HuH-7.5 (cell line): ENCODE measurements at places on chromosomes 16 and 17.
A peak's percentile ranks its signal among the peaks of the same experiment; 100 is the strongest.

DNA sequence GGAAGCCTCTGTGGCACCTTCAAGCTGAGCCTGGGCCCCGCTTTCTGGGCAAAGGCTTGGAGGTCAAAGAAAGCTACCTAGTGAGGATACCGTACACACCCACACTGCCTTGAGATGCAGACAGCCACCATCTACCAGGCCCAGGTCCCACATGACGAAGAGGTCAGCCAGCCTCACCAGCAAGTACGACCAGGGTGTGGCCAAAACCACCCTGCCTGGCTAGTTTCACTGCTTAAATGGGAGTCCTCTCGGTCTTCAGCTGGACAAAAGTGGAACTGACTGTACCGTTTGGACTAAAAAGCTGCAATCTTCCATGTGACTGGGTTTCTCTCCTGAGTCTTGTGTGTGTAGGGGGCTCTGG is 21.6 kb downstream of the VASN start:
- no peak for DNase-seq

- no peak for DNase-seq
Measured at GRCh38 chr16:79672524-79672923, 72.0 kb upstream of the MAF start.

DNA sequence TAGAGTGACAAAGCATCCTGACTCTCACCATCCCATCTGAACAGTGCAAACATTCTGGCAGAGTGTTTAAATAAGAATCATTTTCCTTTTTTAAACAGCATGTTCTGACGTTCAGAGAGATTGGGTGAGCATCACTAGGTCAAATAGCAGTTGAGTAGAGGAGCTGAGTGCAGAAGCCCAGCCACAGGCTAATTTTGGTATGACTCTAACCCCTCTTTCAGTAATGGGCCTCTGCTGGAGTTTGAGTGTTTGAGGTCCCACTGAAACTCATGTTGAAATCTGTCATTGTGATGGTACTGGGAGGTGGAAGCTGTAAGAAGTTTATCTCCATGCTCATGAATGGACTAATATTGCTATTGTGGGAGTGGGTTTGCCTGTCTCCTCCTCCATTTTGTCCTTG is 194.4 kb downstream of the SALL1 start:
- DNase-seq: no peak

DNA sequence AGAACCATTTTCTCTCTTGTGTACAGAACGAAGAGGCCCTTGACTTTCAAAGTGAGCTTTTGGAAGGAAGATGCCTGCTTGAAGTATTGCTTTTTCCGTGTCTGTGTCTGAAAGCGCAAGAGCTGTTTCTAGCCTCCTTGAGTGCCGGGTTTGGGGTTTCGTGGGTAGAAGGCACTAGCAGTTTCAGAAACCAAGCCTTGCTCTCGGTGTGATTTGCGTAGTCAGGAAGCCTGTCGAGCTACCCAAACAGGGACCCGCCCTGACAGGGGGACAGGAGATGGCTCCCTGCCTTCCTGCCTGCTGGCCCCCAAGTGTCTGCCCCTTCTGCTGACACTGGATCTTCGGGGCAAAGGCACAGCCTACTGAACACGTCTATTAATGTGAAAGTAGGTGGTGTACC is 322.0 kb downstream of the MAF start:
- no peak for DNase-seq

GRCh38 chr16:2769675-2770056 is 7.4 kb downstream of the ELOB start:
- DNase-seq: no peak

DNA sequence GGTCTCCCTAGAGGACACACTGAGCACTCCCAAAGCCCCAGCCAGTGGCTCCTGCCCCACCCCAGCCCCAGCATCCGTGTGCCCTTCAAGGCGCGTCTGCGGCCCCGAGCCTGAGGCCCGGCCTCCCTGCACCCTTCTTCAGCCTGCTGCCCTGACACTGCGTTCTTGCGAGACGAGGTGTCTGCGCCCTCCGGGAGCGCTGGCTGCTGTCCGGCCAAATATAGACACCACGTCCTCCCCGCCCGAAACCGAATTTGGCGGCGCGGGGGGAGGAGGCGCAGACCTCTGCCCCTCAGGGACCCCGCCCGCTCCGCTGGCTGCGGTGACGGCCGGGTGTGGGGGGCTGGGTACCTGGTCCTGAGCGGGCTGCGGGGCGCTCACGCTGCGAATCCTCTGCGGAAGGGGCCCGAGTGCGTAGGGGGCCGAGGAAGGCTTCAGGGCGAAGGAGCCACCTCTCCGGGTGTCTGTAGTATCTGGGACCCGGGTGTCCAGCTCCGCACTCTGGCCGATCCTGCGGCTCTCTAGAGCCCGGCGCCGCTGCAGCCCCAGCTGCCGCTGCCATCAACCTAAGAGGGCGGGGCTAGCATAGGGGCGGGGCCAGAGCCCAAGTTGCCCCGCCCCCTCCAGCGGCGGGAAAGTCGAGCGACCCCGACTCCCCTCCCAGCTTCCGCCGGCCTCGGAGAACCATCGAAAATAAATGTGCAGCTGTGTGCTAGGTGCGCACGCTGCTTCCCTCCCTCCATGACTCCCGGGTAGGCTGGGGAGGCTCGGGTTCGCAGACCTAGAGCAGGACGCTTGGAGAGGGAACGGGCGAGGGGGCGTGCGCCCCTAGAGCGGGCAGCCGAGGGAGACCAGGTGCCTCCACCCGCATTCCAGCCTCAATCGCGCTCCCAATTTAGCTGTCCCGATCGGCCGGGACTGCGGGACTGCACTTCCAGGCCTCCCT is at the start of gene CORO6:
Gene CORO6, minus strand, starts transcription at position 576 of the 946 bp plus-strand sequence. CDS start 1,491 bp downstream, outside the sequence.
- DNase-seq: peak; percentile 78

DNA sequence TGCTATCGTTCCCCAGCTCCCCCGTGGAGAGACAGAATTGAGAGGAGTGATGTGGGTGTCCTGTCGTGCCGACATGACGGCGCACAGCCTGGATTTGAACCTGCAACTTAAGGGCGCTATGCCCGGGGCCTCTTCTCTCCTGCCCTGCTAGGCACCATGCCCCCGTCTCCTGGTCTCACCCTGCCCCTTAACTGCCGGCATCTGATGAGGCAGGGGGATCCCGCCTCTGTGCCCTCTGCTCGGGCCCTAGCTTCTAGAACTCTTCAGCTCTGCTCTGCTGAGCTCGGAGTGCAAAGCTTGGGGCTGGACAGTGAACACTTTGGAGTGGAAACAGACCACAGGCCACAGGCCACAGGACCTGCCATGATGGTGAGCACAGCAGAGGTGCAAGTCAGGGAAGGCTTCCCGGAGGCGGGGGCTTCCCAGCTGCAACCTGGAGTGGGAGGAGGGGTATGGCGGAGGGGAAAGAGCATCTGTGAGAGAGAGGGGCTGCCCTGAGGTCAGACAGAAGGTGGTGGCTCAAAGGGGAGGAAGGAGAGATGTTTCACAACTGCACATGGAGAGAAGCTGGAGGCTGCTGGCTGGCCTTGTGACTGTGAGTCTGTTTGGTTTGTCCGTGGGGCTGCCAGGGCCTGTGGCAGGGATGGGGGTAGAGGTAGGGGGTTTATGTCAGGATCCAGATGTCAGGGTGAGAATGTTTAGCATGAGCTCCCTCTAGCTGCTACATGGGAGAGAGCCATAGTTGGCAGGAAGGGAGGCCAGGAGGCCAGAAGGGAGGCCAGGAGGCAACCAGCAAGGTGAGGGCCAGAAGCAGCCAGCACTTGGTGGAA is 107.8 kb downstream of the CRLF3 start:
- DNase-seq: no peak

- DNase-seq: peak; percentile 80
Measured at GRCh38 chr17:28896884-28897768, at the start of gene FLOT2. TSS of gene FLOT2 (minus strand) at chr17:28897733. CDS start at chr17:28897574, 159 bp downstream.

DNA sequence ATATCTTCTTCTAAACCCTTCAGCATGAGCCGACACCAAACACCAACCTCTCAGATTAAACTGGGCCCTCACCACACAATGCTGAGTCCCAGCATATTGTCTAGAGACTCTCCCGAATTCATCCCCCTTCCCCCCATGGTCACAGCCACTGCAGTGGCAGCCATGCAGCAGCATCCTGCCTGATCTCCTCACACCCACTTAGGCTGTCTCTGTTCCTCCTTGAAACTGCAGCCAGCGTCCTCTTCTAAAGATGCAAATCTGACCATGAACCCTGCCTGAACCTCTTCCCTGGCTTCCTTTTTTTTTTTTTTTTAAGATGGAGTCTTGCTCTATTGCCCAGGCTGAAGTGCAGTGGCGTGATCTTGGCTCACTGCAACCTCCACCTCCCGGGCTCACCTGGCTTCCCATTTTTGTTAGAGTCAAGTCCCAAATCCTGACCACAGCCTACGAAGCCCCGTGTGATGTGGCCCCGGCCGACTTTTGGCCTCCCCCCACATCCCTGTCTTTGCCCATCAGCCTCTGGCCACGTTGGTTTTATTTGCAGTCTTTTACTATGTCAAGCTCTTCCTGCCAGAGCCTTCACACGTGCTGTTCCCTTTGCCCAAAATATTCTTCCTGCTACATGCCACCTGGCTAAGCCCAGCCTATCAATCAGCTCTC is 2.8 kb downstream of the FA2H start:
- no peak for DNase-seq

GRCh38 chr17:33438578-33438977 is 145.5 kb upstream of the ASIC2 start:
- DNase-seq: no peak

- no peak for DNase-seq
Measured at GRCh38 chr16:23071196-23072083, 77.8 kb downstream of the USP31 start.
